Activated CD4-positive, alpha-beta T cell treated with anti-CD3 and anti-CD28 coated beads, Interleukin-2, amount 50 U/mL, for 16 hours (primary cell): ENCODE measurements at places on chromosomes 12 and 14.

- no peak for DNase-seq
Observed at GRCh38 chr14:41604721-41605531, 1.8 kb upstream of the LRFN5 start.

DNA sequence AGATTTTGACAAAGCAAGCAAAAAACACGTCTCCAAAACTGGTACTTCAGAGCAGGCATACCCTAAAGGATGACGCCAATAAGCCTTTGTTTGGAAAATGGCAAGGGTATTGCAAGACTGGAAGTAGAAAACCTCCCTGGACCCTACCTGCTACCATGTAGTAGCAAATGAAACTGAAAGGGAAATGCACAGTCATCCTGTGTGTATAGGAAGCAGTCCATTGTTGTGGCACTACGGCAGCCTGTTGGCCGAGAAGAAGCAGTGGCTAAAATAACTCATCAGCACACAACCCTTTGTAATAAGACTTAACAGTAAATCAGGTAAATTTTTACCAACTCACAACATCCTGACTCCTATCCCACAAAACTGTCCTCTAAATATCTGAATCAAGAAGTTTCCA lies 386.4 kb downstream of the RGS6 start:
- peak; percentile 51 for DNase-seq

GRCh38 chr12:15982471-15982870 lies 71.3 kb downstream of the DERA start:
- DNase-seq = no peak

DNA sequence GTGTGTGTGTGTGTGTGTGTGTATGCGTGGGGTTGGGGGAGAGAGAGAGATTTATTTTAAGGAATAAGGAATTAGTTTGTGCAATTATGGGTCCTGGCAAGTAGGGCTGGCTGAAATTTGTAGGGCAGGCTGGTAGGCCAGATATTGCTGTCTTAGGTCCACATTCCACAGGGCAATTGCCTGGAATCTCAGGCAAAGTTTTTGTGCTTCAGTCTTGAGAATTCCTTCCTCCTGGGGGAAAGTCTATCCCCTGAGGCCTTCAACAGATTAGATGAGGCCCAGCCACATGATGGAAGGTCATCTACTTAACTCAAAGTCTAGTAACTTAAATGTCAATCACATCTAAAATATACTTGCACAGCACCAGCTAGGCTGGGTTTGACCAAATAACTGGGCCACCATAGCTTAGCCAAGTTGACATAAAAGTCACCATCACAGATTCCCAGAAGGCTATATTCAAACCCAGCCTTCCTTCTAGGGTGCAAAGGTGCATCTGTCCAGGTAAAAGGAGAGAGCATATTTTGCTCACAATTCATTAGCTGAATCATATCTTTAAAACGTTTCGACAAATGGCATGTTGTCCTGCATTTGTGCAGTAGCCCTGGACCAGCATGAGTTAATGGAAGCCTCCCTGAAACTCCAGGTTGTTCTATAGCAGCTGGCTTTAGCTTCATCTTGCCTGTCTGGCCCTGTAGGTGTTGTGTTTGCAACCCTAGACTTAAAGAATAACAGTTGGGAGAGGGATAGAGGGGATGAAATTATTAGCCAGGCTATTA lies 63.1 kb downstream of the C14orf132 start:
- DNase-seq = no peak

DNA sequence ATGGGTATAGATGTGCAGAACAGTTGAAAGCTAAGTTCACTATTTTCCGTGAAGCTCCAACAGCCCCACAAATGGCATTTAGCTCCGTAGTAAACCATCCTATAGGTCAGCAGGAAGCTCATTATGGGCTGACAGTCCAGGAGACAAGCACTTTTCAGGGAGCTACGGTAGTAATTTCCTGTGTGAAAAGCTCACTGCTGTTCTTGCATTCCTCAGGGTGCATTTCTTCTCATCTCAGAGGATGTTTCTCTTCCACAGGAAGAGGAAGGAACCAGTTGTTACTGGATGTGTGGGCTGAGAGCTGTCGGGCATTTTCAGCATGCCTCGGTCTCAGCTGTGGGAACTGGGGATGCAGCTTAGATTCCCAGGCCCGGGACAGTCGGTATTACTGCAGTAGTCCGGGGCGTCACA lies 72.8 kb downstream of the GALNT4 start:
- no peak for DNase-seq
